GM12878 (cell line): ENCODE measurements at places on chromosomes 16 and 17. TPM values are rescaled to one million over a fixed set of nuclear protein-coding genes. Genes with fewer than 3 reads are reported as not detected.

KRTAP9-8 gene
- total RNA-seq: not detected in 2 replicates

GJC1 gene
- 2.5 and 2.7 TPM in 2 replicates for total RNA-seq

GRCh38 chr16:88429387-88430184, 23.5 kb upstream of the ZFPM1 start:
- no peaks in the 10 kb centered on the region for H3K36me3 ChIP-seq
- no peaks in the 10 kb centered on the region for H3K27me3 ChIP-seq
- H3K4me3 ChIP-seq: peak overlapping the region; percentile 63; the same call in 1 of the 2 replicates
- H3K4me1 ChIP-seq: no peaks in the 10 kb centered on the region
- no peak for DNase-seq
- H3K27ac ChIP-seq: no peak overlapping the region

DNA sequence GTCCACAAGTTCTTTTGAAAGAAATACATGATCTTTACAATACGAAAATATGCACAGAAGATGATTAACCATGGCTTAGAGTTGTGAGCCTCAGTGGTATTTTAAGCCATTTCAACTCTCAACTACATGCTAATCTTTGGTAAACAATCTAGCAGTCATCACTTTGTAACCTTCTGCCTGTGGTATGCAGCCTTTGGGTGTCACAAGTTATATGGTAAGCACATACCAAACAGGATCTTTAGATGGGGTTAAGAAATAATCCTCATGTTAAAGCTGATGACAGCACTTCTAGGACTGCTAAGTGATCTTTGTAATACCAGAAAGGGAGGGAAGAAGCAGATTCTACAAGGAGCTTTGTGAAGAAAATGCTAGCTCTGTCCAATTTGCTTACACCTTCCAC, 74.3 kb downstream of the CA4 start:
- DNase-seq: no peak
- no peak overlapping the region for H3K27ac ChIP-seq
- no peaks in the 10 kb centered on the region for H3K4me1 ChIP-seq
- no peak overlapping the region for H3K4me3 ChIP-seq

- H3K36me3 ChIP-seq: no peaks in the 10 kb centered on the region
- H3K27ac ChIP-seq: no peak overlapping the region
- no peaks in the 10 kb centered on the region for H3K4me1 ChIP-seq
- H3K4me3 ChIP-seq: no peak overlapping the region
- no peak for DNase-seq
- H3K27me3 ChIP-seq: no peaks in the 10 kb centered on the region
These were observed 19.8 kb downstream of the ANKFN1 start for GRCh38 chr17:56173026-56173425.
